ENCODE measurements at places on chromosomes 2 and 18.

GRCh38 chr2:44931198-44931780 is 10.2 kb upstream of the SIX3 start:
- DNase-seq, result no peak

DNA sequence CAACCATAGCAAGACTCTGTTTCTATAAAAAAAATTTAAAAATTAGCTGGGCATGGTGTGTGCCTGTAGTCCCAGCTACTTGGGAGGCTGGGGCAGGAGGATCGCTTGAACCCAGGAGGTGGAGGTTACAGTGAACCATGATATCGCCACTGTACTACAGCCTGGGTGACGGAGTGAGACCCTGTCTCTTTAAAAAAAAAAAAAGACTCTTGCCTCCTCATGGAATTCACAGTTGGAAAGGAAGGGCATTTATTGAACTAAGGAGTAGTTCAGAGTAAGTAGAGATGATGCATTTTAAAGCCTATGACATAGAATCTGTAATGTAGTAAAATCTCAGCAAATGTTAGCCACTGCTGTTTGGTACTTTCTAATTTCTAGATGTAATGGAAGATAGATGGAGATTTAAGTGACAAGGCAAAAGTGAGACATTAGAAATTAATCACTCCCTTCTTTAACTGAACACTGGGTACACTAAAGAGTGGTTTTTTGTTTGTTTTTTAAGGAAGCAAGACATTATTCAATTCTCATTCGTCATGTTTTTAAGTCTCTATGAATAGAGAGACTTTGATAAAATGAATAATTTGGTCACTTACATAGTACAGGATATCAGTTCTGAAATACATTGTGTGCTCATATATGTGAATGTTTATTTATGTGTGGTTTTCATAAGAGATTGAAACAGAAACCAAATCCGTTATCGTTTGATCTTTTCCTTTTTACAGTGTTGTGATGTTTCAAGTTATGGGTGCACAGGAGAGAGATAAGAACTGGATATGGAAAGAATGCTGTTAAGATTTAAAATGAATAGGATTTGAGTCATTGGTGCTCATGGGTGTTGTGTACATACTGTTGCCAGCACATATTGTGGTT is 186.1 kb upstream of the STON1 start:
- no peak for DNase-seq

DNA sequence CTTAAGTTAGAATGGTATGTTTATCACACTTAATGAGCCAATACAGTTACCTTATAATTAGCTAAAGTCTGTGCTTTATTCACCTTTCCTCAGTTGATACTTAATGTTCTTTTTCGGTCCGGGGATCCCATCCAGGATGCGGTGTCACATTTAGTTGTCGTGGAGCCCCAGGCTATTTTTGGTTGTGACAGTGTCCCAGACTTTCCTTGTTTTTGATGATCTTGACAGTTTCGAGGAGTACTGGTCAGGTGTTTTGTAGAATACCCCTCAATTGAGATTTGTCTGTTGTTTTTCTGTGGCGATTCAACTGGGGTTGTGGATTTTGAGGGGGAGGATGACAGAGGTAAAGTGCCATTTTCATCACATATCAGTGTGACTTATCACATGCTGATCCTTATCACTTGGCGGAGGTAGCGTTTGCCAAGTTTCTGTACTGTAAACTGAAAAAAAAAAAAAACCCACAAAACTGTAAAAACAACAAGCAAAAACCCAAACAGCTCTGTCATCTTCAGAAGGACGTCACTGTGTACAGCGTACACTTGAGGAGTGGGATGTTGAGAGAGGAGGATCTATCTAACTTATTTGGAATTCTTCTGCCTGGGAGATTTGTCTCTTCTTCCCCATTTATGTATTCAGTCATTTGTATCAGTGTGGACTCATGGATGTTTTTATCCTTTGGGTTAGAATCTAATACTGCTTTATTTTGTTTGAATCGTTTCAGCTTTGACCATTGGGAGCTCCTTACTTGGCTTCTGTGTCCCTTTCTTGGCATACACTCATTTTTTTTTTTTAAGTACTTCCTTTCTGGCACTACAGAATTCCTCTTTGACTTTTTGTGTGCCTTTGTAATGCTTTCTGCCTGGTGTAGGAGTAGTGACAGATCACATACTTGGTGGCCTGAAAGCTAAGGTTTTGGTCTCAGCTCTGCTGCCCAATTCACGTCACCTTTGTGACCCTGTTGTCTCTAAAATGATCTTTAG is 68.1 kb downstream of the FMNL2 start:
- no peak for DNase-seq

DNA sequence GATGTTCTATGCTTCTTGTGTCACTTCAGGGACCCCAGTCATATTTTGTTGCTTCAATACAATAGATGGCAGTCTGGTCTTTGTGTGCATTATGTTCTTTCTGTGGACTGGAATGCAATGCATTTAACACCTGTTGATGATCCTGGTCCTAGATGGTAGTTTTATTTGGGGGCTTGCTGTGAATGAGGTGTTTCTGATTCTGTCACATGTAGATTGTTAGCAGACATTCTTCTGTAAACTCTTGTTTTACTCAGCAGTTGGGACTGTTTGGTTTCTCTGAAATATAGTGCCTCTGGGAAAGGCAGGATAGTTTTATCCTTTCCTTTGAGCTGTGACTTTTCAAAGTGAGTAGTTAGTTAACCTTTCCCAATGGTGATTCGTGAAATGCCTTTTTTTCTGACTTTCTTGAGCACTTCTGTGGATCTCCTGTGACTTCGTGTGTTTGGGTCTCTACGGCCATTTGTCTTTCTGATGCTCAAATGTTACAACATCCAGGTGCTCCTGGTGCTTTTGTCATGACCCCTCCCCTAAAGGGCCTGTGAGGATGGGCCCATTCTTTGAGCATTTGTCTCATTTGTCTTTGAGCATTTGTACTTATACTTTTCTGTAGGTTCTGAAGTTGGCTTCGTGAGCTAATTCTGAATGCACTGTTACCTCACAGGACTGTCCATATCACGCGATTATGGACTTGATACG is 20.8 kb downstream of the ADNP2 start:
- no peak for DNase-seq

- DNase-seq, result no peak
These were observed 174.8 kb upstream of the EPAS1 start for GRCh38 chr2:46122318-46122976.

DNA sequence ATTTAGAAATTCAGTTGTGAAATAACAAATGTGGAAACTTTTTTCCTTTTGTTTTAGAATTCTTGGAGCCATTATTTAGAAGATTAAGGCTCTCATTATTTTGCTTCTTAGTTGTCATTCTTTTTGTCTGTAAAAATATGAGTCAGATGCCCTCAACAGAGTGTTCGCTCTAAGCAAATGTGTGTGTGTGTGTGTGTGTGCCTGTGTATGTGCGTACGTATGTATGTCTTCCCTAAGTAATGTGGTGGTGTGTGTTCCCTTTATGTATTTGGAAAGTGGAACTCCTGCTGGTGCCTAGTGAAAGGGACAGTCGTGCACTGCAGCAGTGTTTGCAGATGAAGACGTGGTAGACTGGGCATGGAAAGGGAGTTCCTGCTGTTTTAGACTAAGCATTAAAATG is 27.5 kb downstream of the ZNF407 start:
- no peak for DNase-seq

DNA sequence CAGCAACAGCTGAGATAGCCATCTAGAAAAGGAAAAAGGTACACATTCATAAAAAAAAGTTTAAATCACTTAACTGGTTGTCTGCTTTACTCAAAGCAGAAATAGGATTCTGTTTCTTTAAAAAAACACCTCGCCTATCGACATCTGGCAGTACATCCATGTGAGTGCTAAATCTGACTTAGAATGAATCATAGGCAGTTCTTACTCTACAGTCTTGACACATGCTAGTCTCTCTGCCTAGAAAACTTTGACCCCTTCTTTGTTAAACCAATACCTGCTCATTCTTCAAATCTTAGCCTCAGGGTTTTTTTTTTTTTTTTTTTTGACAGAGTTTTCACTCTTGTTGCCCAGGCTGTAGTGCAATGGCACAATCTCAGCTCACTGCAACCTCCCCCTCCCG is 37.1 kb upstream of the GPR75 start:
- DNase-seq, result no peak

DNA sequence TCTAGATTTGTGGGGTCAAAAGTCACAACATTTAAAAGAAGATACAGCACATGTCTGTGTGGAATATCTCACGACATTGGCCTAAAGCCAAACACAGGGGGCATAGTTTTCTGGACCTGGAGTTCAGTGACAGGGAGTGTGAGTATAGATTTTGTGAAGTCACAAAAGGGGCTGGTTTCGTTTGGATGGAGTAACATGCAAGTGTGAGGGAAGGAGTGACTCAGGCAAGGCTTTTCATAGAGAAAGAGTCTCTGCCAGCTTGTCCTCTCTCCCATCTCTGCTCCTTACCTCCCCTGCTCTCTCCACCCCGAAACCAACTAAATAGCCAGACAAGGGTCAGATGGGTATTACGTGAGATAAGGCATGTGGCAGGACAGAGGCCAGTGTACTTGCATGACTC is 3.7 kb upstream of the EPAS1 start:
- no peak for DNase-seq

GRCh38 chr18:38895560-38895959 is 1330.0 kb upstream of the CELF4 start:
- DNase-seq, result no peak

GRCh38 chr18:61643884-61644647 is 248.7 kb downstream of the RNF152 start:
- no peak for DNase-seq

- DNase-seq, result no peak
These were observed 1.5 kb upstream of the OSGEPL1 start for GRCh38 chr2:189763908-189764661.

DNA sequence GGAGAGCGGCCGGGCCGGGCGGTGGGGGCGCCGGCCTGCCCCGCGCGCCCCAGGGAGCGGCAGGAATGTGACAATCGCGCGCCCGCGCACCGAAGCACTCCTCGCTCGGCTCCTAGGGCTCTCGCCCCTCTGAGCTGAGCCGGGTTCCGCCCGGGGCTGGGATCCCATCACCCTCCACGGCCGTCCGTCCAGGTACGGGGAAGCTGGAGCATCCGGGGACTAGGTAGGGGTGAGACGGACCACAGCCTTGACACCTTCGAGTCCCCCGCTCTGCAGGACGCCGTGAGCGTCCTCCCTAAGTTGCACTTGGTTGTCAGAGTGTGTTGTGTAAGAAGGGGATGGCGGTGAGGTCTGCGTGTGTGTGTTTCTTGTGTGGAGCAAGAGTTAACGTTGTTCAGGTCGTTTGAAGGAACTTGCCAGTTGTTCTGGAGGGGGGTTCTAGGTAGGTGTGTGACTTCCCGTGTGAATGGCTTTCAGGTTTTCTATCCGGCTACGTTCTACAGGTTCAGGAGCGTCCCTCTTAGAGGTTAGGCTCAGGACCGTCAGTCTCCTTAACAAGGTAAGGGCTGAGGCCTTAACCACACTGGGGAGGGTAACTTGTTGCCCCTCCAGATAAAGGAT is 393 bp downstream of the IL1R1 start:
- no peak for DNase-seq

Measured in mucosa of descending colon (tissue), 3 donors.